Substantia nigra (tissue), 51 donors: ENCODE measurements at places on chromosomes 2 and 18.

GRCh38 chr2:11502740-11503292, 31.0 kb upstream of the GREB1 start:
- DNase-seq: no peak

DNA sequence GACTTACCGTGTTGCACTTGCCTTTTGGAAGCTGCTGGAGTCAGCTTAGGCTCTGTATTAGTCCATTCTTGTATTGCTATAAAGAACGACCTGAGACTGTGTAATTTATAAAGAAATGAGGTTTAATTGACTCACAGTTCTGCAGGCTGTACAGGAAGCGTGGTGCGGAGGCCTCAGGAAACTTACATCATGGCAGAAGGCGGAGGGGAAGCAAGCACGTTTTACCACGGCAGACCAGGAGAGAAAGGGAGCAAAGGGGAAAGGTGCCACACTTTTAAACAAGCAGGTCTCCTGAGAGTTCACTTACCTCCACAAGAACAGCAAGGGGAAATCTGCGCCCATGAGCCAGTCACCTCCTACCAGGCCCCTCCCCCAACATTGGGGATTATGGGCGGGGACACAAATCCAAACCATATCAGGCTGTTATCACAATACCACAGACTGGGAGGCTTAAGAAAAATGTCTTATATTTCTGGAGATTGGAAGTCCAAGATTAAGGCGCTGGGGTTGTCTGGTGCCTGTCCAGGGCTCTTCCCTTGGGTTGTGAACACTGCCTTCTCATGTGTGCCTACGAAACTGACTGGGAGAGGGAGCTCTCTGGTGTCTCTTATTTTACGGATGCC, 3.6 kb upstream of the D2HGDH start:
- no peak for DNase-seq

GRCh38 chr18:50706651-50707050, 113.2 kb downstream of the MRO start:
- no peak for DNase-seq

GRCh38 chr18:30527917-30528316, 514.6 kb downstream of the DSC3 start:
- no peak for DNase-seq

- DNase-seq: no peak
Observed at GRCh38 chr2:20451761-20452499, 5.1 kb downstream of the RHOB start.

- no peak for DNase-seq
Observed at GRCh38 chr2:219297766-219298456, 11.3 kb downstream of the PTPRN start.

DNA sequence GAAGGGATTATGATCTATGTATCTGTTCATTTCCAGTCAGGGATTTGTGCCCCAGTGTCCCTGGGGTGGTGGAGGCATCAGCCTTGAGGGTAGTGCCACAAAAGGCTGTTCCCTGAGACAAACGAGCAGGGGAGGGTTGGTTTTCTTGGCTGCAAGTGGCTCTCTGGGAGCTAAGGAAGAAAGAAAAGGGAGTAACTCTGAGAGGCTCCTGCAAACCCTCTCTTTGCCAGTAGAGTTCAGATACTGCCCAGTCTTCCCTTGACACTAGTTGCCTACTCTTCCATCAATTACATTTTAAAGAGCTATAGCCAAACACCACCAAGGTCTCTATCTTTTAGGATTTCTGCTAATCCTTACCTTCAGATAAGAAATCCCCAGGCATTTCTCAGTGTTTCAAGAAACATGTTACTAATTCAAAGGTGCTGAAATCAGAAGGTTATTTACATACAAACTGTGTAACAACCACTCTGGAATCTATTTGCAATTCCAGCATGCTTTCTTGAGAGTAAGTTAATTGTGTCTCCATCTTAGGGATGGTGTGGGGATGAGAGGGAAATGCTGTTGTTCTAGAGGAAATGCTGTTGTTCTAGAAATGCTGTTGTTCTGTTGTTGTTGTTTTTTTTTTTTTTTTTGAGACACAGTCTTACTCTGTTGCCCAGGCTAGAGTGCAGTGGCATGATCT, 18.7 kb upstream of the KCTD1 start:
- no peak for DNase-seq

DNA sequence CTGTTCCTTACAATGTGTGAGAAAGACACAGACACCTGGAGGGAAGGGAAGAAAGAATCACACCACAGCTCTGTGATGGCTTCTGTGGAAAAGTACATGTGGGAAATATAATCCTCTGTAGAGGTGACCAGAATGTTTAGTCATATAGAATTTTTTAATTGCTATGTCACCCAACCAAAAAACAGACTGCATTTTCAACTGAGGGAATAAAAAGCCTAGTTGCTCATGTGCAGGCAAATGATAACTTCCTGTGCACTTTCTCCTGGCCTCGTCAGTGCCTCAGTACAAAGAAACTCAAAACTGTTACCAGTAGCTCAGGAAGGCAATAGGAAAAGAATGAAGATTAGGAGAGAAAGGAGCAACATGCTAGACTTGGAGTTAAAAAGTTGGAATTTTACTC, 326.8 kb downstream of the OSR1 start:
- DNase-seq: no peak

DNA sequence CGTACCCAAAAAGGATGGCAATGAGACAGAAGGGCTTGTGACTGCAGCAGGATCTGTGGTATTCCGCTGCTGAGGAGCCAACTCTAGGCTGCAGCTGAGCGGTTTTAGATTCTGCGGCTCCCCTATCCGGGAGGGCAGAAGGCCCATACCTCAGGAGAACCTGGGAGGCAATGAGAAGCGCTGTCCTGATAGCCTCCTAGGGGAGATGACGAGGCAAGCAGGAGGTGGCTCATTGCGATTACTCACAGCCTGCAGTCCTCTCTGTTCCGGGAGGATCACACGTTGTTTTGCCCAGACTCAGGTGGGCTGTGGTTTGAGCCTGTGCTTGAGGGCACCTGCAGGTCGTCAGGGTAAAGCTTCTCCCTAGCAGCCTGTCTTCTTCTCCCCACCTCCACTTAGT, 65.1 kb downstream of the COA5 start:
- DNase-seq: no peak

- DNase-seq: no peak
Observed at GRCh38 chr2:221518201-221518934, 53.7 kb downstream of the EPHA4 start.

- DNase-seq: no peak
Observed at GRCh38 chr18:45662468-45662867, 47.2 kb downstream of the SLC14A2 start.

DNA sequence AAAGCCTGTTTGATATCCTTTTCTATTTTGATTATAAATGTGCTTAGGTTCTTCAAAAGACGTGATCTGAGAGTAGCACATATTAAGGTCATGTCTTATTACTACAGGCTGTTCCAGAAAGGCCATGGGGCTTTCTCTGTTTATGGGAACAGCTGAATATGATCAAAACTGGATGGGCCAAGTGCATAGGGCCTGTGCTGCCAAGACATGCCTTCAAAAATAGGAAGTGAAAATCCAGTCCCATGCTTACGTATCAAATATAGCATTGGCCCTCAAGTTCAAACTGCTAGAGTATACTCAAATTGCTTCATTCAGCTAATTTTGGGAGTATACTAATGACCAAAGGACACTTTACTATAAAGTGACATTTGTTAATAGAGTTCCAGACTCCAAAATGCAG, 24.1 kb downstream of the SLC25A52 start:
- DNase-seq: no peak

DNA sequence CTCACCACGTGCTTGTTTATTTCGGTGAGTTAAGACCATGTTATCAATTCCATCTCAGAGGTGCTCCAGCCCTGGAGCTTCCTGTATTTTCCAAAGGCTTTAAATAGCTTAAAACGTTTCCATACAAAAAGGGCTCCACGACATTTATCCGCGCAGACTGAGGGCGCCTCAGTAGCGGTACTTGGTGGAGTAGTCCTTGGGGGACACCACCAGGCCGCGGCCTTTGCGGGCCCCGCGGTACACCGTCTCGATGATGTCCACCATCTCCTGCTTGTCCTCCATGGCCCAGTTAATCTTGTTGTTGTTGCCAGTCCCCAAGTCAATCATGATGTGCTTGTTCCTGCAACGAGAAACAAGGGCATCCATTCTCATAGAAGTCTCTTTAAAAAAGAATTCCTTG, 9.1 kb downstream of the HSBP1L1 start:
- no peak for DNase-seq

DNA sequence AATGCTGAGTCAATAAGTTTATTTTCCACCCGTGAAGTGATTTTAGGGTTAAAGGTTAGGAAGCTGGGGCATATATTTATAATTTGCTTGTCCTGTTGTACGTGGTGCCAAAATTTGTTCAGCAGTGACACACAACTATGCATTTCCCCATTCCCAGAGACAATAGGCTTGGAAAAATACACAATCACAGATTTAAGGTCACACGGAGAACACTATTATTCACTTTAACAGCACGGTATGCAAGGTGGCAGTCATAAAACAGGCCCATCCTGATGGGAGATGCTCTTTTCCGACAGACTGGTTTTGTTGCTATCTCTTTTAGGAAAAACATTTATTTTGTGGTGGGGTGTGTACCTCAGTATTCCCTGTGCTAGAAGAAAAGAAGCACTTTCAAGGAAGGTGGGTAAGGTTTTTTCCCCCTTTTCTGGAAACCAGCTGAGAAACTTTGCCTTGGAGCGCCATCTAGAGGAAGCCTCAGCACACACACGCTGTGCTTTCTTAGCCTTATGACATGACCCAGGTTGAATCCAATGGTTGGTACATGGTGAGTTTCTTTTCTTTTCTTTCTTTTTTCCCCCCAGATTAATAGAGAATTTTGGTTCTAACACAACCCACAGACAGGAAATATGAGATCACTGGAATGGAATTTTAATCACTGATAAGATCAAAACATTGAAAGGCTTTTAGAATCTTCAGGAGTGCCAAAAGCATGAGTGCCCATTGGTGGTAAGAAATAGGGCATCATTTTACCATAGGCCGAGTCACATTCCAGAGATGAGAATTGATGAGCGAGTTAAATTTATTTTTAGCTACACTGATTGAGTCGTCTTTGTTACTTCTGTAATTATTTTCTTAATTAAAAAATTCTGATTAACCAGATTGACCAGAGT, 332.1 kb downstream of the AGPS start:
- no peak for DNase-seq

GRCh38 chr2:207724113-207724512, 12.7 kb downstream of the CCNYL1 start:
- DNase-seq: no peak

DNA sequence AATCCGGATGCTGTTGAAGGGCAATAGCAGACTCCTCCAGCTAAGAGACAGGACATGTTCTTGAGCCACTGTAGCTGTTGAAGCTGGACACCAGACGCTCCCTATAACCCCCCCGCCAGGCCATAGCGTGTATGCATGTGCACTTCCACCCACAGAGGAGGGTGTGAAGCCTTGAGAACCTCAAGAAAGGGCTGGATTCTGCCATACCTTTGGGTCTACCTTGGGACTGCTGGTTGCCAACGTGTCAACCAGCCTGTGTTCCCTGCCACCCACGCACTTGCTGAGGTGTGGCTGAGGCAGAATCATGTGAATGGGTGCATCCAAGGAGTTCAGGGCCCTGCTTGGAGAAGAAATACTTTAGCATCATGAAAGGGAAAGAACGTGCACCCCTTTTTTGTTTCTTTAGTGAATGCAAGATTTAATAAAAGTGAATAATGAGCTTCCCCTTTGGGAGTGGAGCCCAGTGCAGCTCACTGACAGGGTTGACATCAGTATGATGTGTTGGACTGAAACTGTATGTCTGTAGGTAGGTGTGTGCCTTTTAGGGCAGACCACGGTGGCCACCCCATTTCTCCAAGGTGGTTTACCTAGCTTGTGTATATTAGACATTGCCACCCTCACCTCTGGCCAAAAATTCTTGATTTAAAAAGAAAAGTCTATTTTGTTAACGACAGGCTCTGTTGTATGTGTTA, 198.3 kb downstream of the MGAT5 start:
- no peak for DNase-seq

- DNase-seq: no peak
Observed at GRCh38 chr2:119475225-119475856, 43.7 kb downstream of the TMEM37 start.

- DNase-seq: no peak
Observed at GRCh38 chr2:182831921-182832320, 34.5 kb downstream of the FRZB start.

- DNase-seq: no peak
Observed at GRCh38 chr2:176664478-176664877, 395.2 kb downstream of the MTX2 start.

- no peak for DNase-seq
Observed at GRCh38 chr2:21422724-21423522, 299.2 kb downstream of the TDRD15 start.

DNA sequence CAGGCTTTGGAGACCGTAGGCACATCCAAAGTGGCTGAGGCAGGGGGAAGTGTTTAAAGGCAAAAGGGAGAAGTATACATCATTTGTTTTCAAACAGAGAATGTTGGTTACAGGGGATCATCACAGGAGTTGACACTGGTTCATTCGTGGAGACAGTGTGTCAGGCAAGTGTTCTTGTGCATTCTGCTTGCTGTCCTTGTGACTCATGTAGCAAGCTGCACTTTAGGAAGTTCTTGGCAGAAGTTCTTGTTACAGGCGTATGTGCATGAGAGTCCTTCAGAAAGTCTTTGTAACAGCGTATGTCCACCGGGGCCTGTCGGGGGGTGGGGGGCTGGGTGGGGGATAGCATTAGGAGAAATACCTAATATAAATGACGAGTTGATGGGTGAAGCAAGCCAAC, 36.5 kb upstream of the B4GALT6 start:
- DNase-seq: no peak

GRCh38 chr2:73063909-73064875, 7.3 kb downstream of the SFXN5 start:
- DNase-seq: no peak

DNA sequence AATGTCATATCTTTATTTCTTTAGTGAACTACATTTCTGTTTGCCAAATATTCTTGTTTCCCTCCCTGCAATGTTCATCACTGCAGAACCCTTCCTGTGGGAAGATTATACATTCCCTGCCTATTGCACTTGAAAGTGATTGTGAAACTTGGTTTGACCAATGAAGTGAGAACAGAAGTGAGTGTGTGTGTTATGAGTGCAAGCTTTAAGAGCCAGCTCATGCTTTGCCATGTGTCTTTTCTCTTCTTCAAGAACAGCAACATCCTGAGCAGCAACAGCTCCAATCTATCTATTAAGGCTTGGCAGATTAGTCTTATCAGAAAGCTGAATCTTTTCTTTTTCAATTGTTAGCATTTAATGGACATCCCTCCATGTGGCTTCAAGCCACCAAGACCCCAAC, 42.0 kb upstream of the UBE2E3 start:
- no peak for DNase-seq

- DNase-seq: no peak
Observed at GRCh38 chr2:207750345-207750744, 19.4 kb downstream of the FZD5 start.
